Frontal cortex (tissue), 4 donors: ENCODE measurements at places on chromosomes 7 and 10.

GRCh38 chr7:125347269-125347668 lies 417.6 kb upstream of the POT1 start:
- DNase-seq, result no peak

DNA sequence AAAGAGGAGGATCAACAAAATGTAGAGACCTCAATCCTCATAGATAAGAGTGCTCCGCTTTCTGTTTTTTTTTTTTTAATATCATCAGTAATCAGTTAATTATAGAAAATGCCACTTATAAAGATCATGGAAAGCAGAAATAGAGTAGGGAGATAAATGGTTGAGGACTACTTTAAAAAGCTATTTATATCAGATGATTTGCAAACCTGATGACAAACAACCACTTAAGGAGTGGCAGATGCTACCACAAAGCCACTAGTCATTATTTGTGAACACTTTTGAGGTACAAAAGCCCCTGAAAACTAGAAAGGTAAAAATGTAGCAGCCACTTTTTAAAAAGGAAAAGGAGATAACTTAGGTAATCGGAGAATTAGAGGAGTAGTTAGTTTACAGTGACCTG lies 99.0 kb upstream of the CYP26C1 start:
- no peak for DNase-seq

- no peak for DNase-seq
Observed at GRCh38 chr10:133226251-133226808, 3.7 kb upstream of the UTF1 start.

- no peak for DNase-seq
Observed at GRCh38 chr7:67550801-67551436, 554.3 kb downstream of the TYW1 start.

- no peak for DNase-seq
Observed at GRCh38 chr7:144761493-144761892, 74.4 kb downstream of the TPK1 start.

DNA sequence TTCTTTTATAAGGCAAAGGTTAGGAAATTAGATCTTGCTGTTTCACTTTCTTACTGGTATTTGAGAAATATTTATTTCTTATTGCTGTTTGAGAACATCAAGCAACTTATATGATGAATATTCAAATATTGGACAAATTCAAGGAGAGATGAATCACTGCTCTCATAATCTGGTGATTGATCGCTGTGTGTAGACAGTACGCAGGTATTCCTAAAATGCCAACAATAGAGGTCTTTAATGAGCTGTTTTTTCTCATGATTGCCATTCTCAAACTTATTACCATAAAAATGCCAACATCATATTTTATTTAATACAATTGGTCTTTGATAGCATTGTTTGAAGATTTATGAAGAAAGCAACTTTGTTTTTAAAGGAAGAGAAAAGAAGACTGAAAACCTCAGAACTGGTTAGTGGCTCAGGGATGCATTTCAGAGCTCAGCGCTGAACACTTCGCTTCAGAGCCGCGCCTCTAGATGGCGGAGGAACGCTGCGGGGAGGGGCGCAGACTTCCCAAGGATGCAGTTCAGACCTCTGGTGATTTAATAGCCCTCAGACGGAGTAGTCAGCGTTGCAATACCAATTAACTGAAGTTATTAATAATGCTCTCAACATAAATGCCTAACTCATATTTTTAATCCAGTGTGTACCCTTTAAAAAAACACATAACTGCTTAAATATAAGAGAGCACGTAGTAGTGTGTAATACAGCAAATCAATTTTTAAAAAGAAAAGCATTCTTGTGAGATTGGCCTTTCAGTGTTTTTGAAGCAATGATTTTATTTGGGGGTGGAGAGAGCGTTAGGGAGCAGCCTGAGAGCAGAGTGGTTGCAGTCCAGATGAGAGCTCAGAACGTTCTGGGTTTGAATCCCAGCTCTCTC lies 38.5 kb upstream of the STEAP4 start:
- peak; percentile 18 for DNase-seq

- no peak for DNase-seq
Observed at GRCh38 chr10:73131913-73132686, 21.8 kb downstream of the NUDT13 start.

GRCh38 chr7:10718768-10719167 lies 254.9 kb upstream of the PHF14 start:
- no peak for DNase-seq

- DNase-seq, result no peak
Observed at GRCh38 chr7:55474944-55475854, 97.1 kb downstream of the VOPP1 start.

- DNase-seq, result peak; percentile 54
Observed at GRCh38 chr10:95864906-95865813, 42.6 kb upstream of the CC2D2B start.

DNA sequence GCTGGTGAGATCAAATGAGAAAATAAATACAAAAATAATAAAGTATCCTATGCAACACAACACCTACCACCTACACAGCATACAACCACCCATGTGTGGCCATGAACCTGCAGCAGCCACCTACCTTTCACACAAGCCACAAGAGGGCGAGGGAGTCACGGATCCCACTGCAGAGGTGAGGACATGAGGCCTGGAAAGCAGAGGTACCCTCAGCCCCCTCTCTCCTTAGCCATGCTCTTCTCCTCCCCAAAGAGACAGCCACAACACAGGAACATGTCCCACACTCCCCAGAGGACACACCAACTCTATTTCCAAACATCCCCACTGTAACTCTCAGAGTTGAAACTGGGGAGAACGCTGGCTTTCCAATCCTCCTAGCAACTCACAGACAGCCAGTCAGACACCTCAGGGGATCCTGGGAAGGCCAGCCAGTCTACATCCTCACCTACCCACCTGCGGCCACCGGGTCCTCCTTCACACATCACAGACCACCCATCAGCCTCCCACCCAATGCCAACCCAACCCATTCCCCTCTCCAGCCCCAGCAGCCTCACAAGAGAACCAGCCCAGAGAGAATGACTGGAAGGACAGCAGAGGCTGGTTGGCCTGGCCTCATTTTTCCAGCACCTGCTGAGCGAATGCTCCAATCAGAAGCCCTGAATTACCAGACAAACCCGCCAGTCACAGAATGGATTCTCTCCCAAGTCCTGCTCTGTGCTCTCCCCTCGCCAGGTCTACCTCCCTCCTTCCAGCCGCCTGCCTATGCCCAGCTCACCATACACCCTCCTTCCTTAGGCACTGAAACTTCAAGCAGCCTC lies 18.4 kb downstream of the DLG5 start:
- no peak for DNase-seq

DNA sequence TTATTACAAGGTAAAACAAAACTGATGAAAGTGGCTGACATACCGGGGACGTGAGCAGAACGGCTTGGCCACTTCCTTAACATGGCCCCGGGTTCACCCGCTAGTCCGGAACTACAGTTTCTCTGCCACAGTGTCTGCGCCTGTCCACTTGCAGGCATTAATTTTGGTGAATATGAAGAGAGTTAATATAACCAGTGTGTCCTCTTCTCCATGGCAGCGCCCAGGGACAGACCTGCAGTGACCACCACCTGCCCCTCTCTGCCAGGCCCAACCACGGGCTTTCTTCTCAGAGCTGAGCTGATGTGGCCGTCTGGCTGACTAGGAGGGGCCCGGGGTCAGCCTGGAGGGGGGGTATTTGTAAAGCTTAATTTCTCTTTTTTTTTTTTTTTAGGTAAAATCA lies 1.1 kb upstream of the NDUFB2 start:
- DNase-seq, result no peak

DNA sequence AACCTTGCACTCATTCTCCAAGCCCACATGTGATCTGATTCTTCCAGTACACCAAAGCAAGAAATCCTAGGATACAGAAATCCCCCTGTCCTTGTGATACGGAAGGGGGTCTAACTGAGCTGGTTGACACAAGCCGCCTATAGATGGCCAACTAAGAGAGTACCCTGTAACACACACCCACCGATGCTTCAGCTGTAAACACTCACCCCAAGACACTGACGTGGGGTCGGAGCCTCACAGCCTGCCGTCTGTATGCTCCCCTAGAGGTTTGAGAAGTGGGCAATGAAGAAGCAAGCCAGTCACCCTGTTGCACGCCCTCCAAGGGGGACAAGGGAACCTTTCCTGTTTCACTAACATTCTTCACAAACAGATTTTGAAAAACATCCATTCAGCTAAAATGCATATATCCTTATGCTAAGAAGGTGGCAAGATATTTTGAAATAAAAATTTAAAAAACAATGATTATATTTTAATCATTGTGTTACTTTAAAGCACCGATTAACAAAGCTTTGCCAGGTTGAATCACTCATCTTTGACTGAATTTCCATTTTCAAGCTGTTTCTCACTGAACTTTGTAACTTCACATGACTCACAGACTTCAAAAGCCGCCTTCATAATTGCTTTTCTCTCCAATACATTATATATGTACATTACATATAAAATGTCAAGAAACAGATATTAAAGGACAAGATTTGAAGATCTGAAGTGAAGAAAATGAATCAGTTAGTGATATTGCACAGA lies 329.3 kb downstream of the ARL4A start:
- no peak for DNase-seq

GRCh38 chr10:12730809-12731519 lies 270.5 kb downstream of the CCDC3 start:
- DNase-seq, result no peak

DNA sequence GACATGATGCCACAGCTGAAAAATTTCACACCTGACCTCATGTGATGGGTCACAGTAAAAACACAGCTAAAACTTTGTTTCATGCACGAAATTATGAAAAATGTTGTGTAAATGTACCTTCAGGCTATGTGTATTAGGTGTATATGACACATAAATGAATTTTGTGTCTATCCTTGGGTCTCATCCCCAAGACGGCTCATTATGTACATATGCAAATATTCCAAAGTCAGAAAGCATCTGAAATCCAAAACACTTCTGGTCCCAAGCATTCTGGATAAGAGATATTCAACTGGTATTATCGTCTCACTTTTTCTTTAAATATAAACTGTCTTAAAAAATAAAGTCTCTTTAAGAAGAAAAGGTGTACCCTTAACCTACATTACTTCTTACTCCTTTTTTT lies 145.4 kb downstream of the ATXN7L1 start:
- no peak for DNase-seq

DNA sequence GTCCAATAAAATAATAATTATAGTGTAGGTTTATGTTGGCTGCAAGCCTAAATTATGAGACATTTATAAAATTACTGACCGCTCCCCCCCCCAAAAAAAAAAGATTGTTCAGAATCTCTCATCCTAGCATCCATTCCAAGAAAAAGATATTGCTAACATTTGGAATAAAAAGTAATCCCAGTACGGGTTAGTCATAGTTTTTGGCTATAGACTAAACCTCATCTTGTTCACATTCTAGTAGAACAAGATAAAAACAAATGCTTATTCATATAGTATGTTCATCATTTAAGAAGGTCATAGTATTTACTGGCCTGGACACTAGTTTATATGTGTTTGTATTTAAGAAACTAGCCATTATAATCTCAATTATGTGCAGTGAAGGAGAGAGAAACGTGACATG lies 44.0 kb downstream of the ADK start:
- DNase-seq, result no peak

- DNase-seq, result no peak
Observed at GRCh38 chr10:6202098-6202683, 541 bp upstream of the PFKFB3 start.

- no peak for DNase-seq
Observed at GRCh38 chr10:78041170-78042057, 7.8 kb downstream of the RPS24 start.

DNA sequence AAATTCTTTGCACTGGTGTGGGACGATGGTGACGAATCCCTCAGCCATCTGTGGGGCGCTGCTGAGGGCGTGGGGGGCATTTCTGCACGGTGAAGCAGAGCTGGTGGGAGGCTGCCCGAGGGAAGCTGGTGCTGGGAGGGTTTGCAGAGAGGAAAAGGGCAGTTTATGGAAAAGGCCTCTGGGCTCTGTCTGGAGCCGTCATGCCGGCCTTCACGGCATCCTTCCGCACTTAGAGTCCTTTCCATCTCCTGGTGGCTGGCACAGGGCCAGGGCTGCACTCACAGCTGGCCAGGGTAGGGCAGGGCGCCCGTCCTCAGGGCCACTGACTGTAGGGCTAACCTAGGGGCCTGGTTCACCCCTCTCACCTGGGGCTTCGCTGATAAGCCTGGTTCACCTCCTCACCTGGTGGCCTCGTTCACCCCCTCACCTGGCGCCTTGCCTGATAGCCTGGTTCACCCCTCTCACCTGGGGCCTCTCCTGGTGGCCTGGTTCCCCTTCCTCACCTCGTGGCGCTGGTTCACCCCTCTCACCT lies 598 bp upstream of the AMZ1 start:
- DNase-seq, result no peak

DNA sequence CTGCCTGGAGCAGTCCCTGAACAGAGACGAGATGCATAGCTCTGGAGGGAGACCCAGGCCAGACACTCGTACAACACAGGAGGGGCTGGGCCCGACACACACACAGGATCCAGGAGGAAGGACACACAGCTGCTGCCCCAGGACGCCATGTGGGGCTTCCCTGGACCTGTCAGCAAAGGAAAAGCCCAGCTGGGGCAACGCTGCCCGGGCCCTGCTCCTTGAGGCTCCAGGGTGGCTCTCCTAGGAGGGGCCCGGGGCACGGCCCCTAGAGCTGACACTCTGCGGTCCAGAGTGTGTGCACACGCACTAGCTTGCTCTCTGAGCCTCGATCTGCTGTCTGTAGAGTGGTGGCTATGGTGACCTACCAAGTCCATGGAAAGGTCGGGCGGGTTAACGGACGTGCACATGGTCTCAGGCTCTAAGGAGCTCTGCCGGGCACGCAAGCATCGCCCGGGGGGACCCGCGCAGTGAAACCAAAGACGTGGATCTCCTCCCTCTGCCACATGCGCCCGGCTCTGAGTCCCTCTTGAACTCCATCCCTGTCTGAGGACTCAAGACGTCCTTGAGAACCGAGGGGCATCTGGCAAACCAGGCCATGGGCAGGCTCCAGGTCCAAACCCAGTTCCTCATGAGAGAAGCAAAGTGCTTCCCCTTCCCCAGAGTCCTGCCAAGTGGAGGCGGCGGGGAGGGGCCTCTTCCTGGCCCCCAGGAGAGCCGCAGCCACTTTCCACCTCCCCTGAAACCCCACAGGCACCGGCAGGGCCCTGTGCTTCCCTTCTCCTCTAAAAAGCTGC lies 279.0 kb downstream of the ELFN1 start:
- DNase-seq, result no peak

- no peak for DNase-seq
Observed at GRCh38 chr7:10085231-10085630, 888.4 kb upstream of the PHF14 start.

GRCh38 chr10:27949528-27950241 lies 49.2 kb downstream of the ODAD2 start:
- no peak for DNase-seq

DNA sequence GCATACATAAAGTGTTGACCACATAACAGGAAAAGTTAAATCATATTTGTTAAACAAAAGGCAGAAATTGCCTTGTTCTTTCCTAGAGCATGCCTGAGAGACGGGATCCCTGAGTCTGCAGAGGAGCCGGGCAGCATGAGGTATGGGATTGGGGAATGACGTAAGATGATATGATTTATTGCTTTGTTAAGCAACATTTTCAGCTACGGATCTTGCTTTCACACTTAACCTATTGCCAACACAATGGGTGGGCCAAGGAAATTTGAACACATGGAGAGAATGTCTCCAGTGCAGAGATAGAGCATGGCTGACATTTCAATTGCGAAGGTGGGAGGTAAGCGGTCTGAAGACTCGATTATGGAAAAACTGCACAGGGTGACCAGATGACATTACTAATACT lies 76.7 kb downstream of the EMX2 start:
- DNase-seq, result no peak

GRCh38 chr7:112204499-112205342 lies 1.5 kb downstream of the DOCK4 start:
- DNase-seq, result no peak
